ENCODE measurements at places on chromosomes 1 and 21.

DNA sequence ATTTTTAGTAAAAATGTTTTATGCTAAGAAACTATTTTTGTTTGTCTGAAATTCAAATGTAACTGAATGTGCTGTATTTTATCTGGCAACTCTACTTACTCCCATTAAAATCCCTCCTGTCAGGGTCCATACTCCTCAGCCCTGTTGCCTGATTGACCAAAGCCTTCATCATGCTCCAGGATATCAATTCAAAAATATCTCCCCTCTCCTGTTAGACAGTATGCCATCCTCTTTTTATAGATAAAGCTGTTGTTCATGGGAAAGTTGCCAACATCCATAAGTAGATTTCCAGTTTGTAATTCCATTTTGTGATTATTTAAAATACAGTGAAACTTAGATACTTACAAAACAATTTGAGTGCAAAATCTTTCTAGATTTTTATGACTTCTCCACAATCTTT, 65.7 kb downstream of the DTL start:
- DNase-seq: no peak

DNA sequence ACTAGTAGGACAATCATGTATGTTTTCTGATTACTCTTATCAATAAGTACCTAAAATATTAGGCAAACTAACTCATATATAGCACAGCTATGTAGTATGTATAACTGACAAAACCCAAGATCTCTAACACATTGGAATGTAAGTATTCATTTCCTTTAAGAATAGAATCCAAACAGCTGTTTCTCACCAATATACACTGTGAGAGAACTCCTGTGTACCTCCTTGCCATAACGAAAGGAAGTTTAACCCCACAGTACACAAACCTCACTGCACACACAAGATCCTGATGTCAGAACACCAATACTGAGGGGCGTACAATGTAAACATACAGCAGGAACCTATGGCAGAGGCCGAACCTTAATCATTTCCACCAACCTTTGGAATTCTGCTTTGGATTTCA, 113.0 kb downstream of the SMYD3 start:
- no peak for DNase-seq

- no peak for DNase-seq
Observed at GRCh38 chr21:25891596-25891995, 156.8 kb downstream of the GABPA start.

- no peak for DNase-seq
Observed at GRCh38 chr1:106651028-106651762, 405.3 kb upstream of the PRMT6 start.

GRCh38 chr1:42815941-42816584, 859 bp upstream of the ERMAP start:
- DNase-seq: no peak

DNA sequence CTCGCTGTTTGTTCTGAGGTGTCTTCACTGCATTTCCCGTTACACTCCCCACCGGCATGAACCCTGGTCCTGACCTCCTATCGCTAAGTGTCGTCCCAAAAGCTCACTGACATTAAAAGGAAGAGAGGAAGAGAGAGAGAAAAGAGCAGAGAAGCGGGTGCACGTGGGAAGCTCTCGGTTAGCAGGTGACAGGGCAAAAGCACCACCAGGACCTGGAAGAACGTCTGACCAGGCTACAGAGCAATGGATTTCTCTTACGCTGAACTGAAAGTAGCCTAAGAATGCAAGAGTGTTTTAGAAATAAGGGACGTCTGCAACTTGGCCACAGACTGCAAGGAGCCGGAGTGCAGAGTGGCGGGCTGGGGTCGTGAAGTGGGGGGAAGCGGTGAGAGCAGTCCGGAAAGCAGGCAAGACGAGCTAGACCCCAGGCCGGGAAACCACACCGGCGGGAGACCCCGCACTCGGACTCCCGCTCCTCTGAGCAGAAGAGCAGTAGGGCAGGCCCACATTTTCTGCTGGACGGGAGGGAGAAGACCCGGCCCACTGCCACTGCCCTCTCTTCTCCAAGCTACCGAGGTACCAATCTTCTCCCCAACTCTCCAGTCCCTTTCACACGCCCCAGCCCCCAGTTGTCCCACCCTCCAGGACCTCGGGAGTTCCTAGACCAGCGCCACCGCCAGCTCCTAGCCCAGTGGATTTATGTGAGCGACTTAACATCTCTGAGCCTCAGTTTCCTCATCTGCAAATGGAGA, 8.3 kb upstream of the MPZL1 start:
- no peak for DNase-seq

DNA sequence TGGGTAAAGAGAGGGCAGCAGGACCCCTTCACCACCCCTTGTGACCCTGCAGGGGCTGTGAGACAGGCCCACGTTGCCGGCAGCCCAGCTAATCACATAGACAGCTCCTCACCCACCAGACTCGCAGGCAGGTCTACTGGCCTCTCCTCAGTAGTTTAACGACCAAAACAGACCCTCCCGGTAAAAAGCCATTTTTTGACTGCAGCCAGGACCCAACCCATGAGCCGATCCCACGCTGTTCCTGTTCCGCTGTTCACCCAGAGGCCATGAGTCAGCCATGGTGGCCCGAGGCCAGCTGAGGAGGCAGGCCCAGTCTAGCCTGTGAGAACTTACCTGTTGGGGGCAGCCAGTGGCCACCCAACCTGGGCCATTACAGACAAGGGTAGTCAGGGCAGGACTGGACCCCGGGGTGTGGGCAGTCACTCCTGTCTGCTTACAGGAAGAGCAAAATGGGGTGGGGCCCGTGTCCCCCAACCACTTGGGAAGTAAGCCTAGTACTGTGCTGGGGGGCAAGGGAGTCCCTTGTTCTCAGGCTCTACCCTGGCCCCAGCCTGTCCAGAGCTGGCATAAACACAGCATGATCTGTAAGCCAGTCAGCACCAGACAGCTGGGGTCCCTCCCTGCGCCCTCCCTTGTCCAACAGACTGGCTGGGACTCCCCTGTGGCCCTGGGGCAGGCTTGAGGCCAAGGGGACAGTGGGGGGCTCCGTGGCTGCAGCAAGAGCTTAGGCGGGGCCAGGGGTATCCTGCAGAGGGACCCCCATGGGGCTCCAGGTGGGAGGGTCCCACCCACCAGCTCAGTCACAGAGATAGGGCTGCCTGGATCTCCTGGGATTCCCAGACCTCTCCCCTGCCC, 61.9 kb downstream of the WNT9A start:
- no peak for DNase-seq

- DNase-seq: no peak
Observed at GRCh38 chr1:108505763-108506070, 54.2 kb upstream of the EEIG2 start.

- DNase-seq: no peak
Observed at GRCh38 chr1:244896550-244896949, 32.2 kb upstream of the HNRNPU start.

DNA sequence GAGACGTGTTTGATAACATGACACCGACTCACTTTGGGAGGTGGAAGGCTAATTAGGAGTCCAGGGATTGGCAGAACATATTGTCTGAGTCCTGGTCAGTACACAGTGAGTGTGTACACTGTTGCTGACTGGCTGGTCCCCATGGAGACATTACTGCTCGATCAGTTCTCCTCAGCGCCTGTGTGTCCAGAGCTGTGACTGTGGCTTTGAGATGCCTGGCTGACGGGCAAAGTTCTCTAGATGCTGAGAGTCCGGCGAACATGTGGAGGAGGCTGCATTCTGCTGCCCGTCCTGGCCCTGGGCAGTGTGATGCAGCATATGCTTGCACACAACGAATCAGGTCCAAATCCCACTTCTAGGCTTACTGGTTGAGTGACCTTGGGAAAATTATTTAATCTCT, 280.1 kb upstream of the ST6GALNAC5 start:
- DNase-seq: no peak

DNA sequence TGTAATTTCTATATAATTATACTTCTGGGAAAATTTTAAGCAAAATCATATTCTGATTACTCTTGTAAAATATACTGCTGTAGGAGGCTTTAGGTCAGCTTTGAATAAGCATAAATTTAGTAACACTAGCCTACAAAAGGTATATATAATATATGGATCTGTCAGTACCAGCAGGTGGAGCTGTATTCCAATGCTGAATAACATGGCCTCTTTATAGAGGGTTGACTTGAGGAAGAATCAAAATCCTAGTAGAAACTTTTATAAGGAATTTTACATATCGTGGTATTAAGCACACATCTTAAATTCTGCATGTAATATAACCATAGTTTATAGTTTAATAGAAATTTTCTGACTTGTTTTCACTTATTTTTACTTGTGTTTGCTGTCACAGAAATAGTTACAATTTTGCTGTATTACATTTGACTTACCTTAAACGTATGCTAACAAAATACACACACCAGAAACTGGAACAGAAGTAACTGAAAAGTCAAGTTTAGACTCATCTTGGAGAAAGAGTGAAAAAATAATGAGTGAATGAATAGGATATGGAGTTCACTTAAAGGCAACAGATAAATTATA, 79.3 kb downstream of the HMCN1 start:
- no peak for DNase-seq

DNA sequence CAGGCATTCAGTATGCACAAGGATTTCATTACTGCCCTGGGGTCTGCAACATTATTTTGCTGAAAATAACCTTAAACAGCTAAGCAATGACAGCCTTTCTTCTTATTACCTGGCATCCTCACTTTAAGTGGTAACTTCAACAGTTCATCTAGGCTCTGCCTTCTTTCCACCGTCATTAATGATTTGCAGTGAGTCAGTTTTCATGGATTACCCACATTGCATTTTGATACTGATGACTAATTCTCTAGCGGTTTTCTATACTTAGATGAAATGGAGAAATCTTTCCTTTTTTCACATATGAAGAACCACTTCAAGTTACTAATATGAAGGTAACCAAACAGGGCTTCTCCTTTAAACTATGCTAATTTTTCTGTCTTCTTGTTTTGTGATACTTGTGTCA, 226.9 kb upstream of the TMPRSS15 start:
- DNase-seq: no peak

Data from stimulated activated CD8-positive, alpha-beta memory T cell treated with anti-CD3 and anti-CD28 coated beads, Interleukin-7, amount 100 ng/mL, for 24 hours (primary cell).